Caki2 (cell line): ENCODE measurements at places on chromosomes 11 and 22.

DNA sequence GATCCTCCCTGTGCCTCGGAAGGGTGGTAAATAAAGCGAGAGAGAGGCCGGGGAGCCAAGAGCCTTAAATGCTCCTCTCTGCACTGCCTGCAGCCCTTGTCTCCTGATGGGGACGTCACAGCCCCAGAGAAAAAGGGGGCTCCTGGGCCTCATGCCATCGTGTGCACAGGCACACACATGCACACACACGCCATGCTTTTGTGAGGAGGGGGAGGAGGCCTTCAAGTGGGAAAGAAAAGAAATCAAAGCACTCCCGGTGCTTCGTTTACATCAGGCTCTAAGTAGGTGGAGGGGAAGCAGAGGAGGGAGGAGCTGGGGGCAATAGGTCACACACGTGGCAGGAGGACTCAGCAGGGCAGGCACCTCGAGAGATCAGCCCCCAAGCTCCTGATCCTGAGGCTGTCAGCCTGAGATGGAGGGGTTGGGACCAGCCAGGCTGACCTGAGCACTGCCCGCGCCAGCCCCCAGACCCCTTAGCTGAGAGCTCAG, 68.2 kb upstream of the NECTIN1 start:
- DNase-seq, result no peak

DNA sequence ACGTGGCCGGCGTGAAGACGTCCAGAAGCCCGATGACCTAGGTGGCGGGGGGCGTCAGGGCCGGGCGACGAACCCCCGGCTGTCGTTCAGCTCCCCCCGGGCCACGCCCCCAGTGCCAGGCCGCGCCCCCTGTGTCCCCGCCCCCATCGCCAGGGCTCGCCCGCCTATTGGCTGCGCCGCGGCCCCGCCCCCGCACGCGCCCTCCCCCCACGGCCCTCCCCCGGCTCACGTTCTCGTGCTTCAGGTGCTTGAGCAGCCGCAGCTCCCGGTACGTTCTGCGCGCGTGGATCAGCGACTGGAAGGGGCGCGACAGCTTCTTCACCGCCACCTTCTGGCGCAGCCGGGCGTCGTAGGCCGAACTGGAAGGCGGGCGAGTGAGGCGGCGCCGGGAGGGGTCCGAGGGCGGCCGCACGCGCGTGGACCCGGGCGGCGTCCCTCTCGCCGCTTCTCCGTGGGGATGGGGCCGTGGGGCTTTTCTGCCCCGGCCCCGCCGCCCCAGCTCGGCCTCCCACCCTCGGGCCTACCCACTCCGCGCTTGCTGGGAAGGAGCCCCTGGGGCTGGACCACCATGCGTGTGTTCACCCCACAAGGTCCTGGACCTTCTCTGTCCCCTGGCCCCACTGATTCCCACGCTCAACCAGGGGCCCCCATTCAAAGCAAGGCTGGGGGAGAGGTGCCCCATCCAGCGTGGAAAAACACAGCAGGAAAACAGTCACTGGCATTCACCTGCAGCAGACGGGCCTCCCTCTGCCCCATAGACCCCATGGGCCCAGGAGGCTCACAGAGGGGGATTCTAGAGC, 2.4 kb downstream of the MAPK11 start:
- no peak for DNase-seq

- no peak for DNase-seq
Measured at GRCh38 chr22:24434471-24435322, 7.3 kb downstream of the ADORA2A start.

DNA sequence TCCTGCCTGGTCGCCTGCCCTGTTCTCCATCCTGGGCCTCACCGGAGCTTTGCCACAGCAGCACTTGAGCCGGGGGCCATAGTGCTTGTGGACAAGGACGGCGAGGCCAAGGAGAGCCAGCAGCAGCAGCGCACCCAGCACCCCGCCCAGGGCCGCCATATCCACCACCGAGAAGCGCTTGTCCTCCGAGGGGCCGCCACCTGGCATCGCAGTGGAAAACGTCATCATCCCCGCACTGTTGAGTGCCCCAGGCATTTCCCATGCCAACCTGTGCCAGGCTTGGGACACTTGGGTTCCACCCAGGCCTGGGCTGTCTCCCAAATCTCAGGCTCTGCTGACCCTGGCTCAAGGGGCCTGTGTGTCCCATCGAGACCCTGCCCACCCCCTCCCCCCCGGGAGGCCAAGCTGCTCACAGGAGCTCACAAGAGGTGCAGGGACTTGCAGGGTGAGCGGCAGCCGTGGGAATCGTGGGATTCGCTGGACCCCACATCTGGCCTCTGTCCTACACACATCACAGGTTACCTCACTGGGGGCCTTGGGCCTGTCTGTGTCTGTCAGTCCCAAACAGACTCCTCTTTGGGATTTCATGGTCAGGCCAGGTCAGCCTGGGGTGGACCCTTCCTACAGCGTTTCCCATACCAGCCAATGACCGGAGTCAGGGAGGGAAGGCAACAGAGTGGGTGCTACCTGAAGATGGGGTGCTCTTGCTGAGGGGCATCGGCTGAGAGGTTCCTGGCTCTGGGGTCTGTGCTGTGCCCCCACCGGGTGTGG, 2.3 kb upstream of the IRF7 start:
- DNase-seq, result no peak

- no peak for DNase-seq
Measured at GRCh38 chr11:33701302-33702230, 940 bp upstream of the C11orf91 start.

- DNase-seq, result no peak
Measured at GRCh38 chr11:62152245-62153086, 28.7 kb downstream of the INCENP start.

- DNase-seq, result no peak
Measured at GRCh38 chr11:57426929-57427726, at the start of gene SLC43A3. SLC43A3 (minus strand) TSS chr11:57427121; CDS start chr11:57426172, 949 bp downstream.

DNA sequence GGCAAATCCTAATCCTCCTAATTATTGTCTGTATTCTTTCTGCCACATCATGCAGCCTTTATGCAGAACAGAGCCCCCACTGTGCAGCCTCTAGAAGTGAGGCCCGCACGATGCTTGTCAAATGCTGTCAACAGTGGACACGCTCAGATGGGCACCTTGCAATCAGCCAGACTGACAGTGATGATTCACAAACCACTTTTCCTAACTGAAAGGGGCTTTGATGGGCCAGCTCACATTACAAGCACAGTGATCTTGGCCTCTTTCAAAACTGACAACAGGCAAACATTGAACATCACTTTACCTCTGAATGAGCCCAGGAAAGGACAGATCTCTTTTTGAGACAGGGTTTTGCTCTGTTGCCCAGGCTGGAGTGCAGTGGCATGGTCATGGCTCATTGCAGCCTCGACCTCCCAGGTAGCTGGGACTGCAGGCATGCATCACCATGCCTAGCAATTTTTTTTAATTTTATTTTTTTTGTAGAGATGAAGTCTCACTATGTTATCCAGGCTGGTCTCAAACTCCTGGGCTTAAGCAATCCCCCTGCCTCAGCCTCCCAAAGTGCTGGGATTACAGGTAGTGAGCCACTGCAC, 18.0 kb upstream of the E2F8 start:
- peak; percentile 79 for DNase-seq

GRCh38 chr22:32634421-32634981, 159.9 kb downstream of the FBXO7 start:
- DNase-seq, result no peak

GRCh38 chr11:2088746-2089535, 50.2 kb downstream of the IGF2 start:
- DNase-seq, result no peak

GRCh38 chr22:47767403-47767802, 1005.0 kb downstream of the TBC1D22A start:
- no peak for DNase-seq

- DNase-seq, result no peak
Measured at GRCh38 chr11:78938036-78938435, 363.4 kb upstream of the NARS2 start.

GRCh38 chr11:33682446-33682845, 18.2 kb downstream of the C11orf91 start:
- no peak for DNase-seq

DNA sequence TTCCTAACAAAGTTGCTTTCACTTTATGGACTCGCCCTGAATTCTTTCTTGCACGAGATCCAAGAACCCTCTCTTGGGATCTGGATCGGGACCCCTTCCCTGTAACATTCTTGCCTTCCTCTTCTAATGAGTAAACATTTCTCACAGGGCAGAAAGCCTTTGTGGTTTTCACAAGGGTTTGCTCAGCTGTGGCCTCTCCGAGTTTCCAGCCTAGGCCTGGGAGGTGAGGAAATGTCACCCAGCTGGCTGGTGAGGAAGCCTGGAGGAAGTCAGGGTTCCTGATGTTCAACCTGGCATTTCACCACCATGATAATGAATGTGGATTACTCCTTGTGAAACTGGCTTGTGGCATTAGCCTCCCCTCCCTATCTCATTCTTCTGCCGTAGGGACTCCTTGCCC, 224.9 kb downstream of the DSCAML1 start:
- no peak for DNase-seq

DNA sequence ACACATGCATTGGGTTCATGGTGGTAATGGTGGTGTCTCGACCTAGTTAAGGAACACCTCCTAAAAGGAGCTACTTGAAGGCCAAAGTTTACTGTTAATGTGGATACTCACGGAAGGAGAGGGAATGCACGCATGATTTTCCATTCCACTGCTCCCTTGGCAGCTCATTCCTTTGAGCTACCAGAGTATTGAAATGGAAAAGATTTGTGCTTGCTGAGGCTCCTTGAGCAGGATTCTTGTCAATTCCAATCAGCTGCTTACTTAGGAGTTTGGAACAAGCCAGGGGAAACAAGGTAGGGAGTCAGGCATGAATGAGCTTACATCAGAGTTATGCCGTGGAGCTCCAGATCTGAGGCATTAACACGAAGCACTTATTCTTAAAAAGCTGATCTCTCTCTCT, 108.8 kb downstream of the GRIA4 start:
- DNase-seq, result peak; percentile 96

GRCh38 chr11:3605771-3606203, 36.0 kb downstream of the ART5 start:
- no peak for DNase-seq

DNA sequence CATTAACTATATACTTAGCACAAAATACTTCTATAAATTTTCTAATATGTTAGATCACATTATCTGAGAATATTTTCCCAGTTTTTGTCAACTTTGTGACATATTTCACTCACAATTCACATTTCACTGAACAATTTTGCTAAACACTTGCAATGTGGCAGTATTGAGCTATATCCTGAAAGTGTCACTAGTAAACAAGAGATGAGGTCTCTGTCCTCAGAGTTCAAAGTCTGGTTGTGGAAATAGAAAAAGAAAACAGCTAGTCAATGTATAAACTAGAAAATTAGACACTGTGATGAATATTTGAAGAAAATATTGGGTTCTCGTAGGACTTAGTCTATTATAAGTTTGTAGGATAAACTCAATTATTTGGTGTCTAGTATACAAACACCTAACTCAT, 87.4 kb upstream of the CHORDC1 start:
- no peak for DNase-seq

GRCh38 chr22:26045860-26046259, 123.4 kb upstream of the SEZ6L start:
- DNase-seq, result no peak

GRCh38 chr11:69971741-69972140, 106.4 kb upstream of the ANO1 start:
- no peak for DNase-seq

DNA sequence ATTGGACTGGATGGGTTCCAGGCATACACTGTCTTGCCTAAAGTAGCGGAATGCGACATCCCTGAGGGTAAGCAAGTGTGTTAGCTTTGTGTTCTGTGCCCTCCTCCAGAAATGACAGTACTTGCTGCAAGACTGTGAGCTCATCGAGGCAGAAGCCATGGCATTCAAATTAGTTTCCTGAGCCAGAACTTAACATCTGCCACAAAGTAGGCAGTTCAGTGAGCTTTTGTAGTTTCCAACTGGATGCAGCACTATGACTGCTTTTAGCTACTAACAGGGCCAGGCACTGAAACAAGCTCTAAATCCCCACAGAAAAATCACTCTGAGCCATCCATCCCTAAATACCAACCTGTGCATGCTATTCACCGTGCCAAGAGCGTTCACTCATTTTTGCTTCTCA, 1.2 kb upstream of the FAR1 start:
- DNase-seq, result no peak

DNA sequence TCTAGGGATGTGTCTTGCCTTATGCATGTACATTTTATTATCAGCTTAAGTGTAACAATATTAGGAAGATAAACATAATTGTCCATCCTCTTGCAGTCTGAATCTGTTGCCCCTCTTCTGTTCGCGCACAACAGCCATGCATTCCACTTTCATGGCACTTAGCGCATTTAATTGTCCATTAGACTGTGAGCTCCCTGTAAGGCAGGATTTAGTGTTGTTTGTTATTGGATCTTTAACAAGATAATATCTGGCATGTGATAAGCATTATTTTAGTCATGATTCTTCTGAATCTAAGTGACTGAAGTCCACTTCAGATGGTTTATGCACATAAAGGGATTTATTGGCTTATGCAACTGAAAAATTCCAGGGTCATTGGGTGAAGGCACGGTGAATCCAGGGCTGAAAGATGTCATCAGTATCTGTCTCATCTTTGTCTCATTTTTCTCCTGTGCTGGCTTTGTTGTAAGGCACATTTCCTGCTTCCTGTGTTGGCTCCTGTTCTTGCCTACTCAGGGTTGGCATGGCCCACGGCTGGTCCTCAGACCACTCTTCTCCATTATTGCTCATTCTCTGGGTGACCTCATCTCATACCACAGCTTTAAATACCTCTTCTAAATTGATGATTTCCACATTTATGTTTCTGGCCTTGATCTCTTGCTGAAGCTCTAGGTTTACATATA, 37.6 kb downstream of the ATXN10 start:
- DNase-seq, result peak; percentile 77

GRCh38 chr11:85758026-85758425, 52.9 kb downstream of the SYTL2 start:
- DNase-seq, result no peak

- no peak for DNase-seq
Measured at GRCh38 chr11:73099512-73100266, 42.4 kb downstream of the FCHSD2 start.

GRCh38 chr11:1768141-1768469, 4.4 kb upstream of the CTSD start:
- DNase-seq, result no peak

- DNase-seq, result no peak
Measured at GRCh38 chr11:41134971-41135370, 324.5 kb downstream of the LRRC4C start.

- peak; percentile 42 for DNase-seq
Measured at GRCh38 chr11:11787305-11788062, 54.3 kb upstream of the USP47 start.

- DNase-seq, result peak; percentile 19
Measured at GRCh38 chr11:1335811-1336761, 26.7 kb upstream of the TOLLIP start.

- DNase-seq, result peak; percentile 65
Measured at GRCh38 chr11:126284829-126285228, 1.9 kb downstream of the TIRAP start.

DNA sequence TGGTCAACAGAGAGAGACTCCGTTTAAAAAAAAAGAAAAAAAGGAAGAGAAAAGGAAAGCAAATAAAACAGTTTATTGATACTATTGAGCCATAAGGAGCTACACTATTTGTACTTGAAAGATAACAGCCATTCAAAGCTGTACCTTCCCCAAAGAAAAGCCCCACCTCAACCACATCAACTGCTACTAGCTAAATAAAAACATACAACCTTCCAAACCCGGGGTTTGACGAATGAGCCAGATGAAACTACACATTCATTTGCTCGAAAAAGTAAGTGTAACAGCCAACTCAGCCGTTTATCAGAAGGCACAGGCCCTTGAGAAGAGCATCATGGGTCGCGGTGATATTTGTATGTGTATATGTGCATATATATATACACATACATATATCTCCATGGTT, 78.4 kb downstream of the SIK3 start:
- DNase-seq, result no peak

GRCh38 chr11:79296141-79296540, 144.7 kb downstream of the TENM4 start:
- DNase-seq, result peak; percentile 18
